ENCODE measurements at places on chromosomes 16 and 17. TPM values are rescaled to one million over a fixed set of nuclear protein-coding genes. Genes with fewer than 3 reads are reported as not detected.

DNA sequence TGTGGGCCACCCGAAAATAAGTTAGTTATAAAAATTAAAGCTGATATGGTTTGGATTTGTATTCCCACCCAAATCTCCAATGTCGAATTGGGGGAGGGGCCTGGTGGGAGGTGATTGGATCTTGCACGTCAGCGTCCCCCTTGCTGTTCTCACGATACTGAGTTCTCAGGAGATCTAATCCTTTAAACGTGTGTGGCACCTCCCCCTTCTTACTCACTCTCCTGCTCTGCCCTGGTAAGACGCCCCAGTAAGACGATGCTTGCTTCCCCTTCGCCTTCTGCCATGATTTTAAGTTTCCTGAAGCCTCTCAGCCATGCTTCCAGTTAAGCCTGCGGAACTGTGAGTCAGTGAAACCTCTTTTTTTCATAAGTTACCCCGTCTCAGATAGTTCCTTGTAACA, 35.4 kb downstream of the SYCE1L start:
- no peak for DNase-seq

- no peak for DNase-seq
These were observed 10.1 kb upstream of the COG1 start for GRCh38 chr17:73182616-73183310.

Gene KRT14
- 0.19 TPM for total RNA-seq

Gene MSRB1
- 34.8 TPM for total RNA-seq

Gene C16orf54
- 2.1 TPM for total RNA-seq

Gene OSGIN1
- total RNA-seq: 15.5 TPM
